ENCODE measurements at places on chromosomes 16 and 17. TPM values are rescaled to one million over a fixed set of nuclear protein-coding genes. Genes with fewer than 3 reads are reported as not detected.
A peak's percentile ranks its signal among the peaks of the same experiment; 100 is the strongest.

DNA sequence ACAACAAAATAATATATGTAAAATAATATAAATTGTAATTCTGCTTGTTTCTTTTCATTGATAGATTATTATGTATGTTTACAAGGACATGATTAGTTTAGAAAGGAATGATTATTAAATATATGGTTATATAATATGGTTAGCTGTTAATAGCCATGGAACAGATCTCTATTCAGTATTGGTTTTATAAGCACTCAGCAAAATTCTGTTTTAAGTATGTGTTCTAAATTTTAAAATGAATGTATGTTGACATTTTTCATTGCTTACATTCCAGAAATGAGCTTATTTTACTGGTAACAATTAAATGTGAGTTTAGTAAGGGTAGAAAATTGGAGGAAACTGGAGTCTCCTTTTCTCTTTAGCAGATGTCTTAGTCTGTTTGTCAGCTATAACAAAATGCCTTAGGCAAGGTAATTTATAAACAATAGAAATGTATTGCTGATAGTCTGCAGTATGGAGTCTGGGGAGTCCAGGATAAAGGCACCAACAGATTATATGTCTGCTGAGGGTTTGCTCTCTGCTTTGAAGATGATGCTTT is 45.4 kb downstream of the NFAT5 start:
- no peak for DNase-seq

DNA sequence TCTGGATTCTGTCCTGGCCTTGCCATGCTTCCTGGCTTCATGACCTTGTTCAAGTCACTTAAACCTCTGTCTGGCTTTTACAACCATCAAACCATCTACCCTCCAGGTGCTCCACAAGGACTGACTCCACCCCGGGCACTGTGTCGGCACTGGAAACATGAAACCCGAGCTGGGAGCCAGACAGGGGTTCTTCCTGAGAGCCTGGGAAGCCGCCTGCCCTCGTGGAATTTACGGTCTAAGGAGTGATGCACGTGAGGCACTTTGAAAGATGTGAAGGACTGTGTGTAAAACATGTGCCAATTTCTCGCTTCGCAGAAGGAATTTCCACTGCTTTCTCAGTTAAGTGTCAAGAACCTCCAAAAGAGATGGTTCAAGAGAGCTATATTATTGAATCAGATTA is 11.6 kb downstream of the CDK5R1 start:
- no peak for DNase-seq

DNA sequence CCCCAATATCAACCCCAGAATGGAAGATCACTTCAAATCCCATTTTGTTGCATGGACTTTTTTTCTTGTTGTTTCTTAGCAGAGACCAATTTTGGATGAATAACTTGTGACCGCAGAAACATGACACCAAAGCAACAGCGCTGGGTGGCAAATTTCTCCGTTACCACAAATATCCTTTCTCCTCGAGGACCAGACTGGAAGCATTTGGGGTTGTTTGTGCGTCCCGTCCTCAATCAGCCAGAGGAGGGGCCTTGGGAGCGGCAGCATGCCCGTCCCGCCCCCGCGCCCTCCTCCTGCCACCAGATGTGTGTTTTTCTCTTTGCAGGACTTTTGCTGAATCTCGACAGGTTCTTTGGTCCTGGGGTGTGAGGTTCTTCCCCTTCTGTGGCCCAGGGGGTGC is 282.5 kb upstream of the FOXF1 start:
- DNase-seq, result no peak

DNA sequence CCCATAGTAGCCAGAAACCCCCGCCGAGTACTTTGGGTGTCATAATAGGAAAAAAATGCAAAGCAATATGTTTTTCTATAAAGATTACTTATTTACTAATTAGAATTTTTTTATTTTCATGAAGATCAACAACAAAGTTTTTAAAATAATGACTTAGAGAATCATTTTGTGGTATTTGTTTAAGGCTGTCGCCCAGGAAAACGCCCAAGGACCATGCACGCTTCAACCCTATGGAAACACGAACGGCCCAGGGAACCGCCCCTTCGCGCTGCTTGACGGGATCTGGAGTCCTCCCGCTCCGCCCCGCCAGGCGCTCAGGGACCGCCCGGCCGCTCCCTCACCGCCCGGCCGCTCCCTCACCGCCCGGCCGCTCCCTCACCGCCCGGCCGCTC is 408 bp upstream of the KPNA2 start:
- DNase-seq, result peak; percentile 77

DNA sequence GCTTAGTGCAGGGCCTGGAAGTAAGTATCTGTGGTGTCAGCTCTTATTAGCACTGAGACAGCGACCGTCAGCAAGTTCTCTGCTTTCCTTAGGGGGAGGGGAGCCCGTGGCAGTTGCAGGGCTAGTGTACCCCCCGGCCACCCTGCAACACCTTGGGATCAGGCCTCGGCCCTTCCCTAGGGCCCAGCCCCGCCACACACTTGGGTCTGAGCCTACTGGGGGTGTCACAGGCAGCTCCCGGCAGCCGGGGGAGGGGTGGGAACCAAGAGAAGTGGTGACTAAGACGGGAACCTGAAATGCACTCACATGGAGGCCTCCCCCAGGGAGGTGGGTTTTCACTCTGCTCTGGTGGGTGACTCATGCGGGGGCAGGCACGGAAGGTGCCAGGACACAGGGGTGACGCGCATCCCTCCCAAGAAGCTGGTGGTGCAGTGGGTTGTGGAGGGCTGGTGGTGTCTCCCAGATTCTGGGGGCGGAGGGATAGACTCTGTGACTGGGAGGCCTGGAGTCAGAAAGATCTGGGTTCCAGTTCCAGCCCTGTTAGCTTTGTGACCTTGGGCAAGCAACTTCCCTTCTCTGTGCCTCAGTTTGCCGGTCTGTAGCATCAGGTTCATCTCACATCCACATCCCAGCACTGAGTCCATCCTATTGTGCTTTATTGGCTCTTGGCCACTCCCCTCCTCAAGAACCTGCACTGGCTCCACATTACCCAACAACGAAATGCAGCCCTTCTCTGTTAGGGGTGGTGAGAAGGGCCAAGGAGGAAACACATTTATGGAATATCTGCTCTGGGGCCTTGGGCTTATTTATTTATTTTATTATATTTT is 44.5 kb downstream of the LAT start:
- DNase-seq, result peak; percentile 9

DNA sequence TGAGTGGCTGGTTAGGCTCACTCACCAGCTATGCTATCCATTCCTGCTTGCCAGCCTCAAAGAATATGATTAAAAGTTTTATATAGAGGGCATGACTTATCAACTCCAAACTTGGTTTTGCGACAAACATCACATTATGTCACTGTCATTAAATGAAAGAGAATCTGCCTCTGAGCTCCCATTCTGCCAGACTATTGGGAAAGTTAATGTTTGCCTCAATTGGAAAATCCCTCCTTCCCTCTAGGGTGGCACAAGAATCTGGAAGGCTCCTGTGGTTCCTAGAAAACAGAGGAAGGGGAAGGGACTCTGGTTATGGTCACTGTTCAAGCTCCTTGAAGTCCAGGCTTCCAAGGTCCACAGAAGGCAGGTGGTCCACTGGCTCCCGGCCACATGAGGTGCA is 50.5 kb upstream of the TEX2 start:
- DNase-seq, result no peak

- no peak for DNase-seq
Observed at GRCh38 chr17:17141279-17141678, 64.9 kb downstream of the PLD6 start.

DNA sequence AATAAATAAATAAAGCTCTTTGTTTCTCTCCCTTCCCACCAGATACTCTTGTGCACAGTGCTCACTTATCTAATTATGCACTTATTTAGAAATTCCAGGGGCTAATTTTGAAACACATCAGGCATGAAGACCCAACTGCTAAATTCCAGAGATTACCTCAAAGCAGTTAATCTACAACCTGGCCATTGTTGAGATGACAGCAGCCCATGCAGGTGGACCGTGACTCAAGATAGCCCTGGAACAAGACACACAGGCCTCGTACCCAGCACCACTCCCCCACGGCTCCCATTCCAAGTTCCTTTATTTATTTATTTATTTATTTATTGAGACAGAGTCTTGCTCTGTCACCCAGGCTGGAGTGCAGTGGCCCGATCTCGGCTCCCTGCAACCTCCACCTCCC is 60.1 kb upstream of the NPEPPS start:
- DNase-seq, result no peak

DNA sequence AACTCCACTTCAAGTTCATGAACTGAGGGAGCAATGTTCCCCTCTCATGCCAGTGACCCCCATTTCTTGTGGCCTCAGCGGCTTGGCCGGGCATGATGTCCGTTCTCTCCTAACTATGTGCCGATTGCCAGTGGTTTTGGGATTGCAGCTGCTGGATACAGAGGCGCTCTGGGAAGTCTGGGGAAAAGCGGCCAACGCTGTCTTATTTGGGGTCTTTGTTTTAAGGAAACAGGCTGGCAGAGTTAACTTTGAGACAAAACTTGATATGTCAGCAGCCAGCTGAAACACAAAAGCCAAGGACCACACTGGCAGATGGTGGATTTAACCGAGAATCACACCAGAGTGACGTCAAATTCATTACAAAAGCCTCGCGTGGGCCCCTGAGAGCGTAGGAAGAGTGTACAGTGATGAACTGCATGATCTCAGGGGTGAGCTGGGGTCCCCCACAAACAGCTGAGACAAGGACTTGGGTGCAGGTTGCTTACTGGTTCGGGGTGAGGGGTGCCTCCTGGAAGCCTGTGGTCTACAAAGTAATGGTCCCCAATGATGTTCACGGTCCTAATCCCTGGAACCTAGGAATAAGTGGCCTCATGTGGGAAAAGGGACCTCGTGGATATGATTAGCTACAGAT is 180.4 kb downstream of the IRF8 start:
- DNase-seq, result no peak

- no peak for DNase-seq
Observed at GRCh38 chr16:78096386-78096785, 3.1 kb upstream of the WWOX start.

DNA sequence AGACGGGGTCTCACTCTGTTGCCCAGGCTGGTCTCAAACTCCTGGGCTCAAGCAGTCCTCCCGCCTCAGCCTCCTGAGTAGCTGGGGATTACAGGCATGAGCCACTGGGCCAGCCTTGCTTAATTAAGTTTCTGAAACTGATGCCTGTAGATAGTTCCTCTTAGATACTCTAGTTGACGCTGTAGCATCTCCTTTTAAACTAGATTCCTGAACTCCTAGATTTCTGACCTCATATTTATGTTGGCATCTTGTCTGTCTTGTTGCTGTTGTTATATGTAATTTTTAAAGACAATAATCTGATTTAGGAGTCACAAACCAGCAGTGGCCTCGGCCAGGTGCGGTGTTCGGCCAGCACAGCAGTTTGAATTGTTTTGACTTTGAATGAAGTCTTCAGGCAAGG is 37.5 kb downstream of the DHRS7B start:
- DNase-seq, result no peak

DNA sequence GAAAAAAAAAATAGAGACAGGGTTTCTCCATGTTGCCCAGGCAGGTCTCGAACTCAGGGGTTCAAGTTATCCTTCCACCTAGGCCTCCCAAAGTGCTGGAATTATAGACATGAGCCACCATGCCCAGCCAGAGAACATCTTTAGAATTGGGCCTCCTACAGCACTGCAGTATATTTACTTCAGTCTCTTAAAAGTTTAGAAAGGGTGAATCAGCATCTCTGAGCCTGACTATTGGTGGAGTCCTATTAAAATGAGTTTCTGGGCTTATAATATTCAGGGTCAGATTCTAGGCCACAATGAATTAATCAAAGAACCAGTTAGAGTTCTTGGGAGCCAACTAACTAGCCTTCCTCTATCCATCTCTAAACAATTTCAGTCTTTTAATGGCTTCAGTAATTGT is 22.8 kb downstream of the TADA2A start:
- DNase-seq, result no peak

DNA sequence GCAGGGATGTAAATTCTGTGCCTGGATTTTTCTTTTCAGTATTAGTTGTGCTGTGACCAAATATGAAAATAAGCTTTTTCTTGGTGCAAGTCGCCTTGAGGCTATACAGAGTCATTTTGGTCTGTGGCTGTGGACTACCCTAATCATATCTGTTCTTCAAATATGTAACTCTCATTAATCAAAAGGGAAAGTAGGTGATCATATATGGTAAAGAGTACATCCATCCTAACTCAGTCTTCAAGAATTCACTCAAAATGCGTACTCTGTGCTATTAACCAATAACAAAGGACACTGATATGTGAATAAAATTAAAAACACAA is 2.6 kb downstream of the CPD start:
- no peak for DNase-seq

- DNase-seq, result no peak
Observed at GRCh38 chr17:64420143-64420670, 28.7 kb upstream of the MILR1 start.

- no peak for DNase-seq
Observed at GRCh38 chr17:57113011-57113410, 28.0 kb downstream of the AKAP1 start.

- DNase-seq, result no peak
Observed at GRCh38 chr17:82793974-82794630, 42.2 kb downstream of the TBCD start.

DNA sequence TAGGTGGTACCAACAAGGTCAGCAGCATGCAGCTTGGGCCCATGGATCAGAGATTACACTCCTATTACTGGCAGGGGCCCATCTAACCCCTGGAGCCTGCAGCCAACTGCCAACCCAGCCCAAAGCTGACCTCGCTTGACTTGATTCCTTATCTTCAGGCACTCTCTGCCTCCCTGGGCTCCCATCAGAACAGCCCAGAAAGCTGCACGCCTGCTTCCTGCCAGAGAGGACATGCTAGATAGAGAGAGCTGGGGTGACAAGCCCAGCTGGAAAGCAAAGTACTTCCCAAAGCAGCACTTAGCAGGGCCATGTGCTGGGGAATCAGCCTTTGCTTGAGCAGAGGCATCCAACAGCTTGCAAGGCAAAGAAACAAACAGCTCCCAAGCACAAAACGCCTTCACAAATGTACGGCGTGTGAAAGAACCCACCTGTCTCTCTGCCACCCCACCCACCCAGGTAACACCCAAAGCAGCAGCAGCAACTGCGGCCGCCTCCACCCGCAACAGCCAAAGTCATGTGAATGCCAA is 74.2 kb upstream of the NLK start:
- DNase-seq, result no peak

- DNase-seq, result no peak
Observed at GRCh38 chr16:64864232-64864809, 257.5 kb downstream of the CDH11 start.

Gene TMEM107
- total RNA-seq, result 32.1 TPM

Gene NXPH3
- 61.7 TPM for total RNA-seq

Gene PSME3IP1
- 39.1 TPM for total RNA-seq

Gene JPH3
- not detected for total RNA-seq

Gene KCNG4
- total RNA-seq, result not detected

Gene NLRC3
- 2.5 TPM for total RNA-seq

Gene RHBDL1
- total RNA-seq, result 8.0 TPM

Gene PAQR4
- 5.8 TPM for total RNA-seq

Gene KRT39
- not detected for total RNA-seq

Gene PMP22
- total RNA-seq, result 192 TPM

Gene CRLF3
- total RNA-seq, result 16.4 TPM

Data from thoracic aorta (tissue), 2 donors.